Neuronal stem cell (in vitro differentiated cells): ENCODE measurements at places on chromosomes 1 and 21.

GRCh38 chr1:207217778-207218511 is 103.5 kb upstream of the CD55 start:
- no peak for DNase-seq

GRCh38 chr1:201890806-201891450 is 2.2 kb downstream of the SHISA4 start:
- no peak for DNase-seq

- no peak for DNase-seq
These were observed 412.3 kb downstream of the NPHP4 start for GRCh38 chr1:5579966-5580365.

DNA sequence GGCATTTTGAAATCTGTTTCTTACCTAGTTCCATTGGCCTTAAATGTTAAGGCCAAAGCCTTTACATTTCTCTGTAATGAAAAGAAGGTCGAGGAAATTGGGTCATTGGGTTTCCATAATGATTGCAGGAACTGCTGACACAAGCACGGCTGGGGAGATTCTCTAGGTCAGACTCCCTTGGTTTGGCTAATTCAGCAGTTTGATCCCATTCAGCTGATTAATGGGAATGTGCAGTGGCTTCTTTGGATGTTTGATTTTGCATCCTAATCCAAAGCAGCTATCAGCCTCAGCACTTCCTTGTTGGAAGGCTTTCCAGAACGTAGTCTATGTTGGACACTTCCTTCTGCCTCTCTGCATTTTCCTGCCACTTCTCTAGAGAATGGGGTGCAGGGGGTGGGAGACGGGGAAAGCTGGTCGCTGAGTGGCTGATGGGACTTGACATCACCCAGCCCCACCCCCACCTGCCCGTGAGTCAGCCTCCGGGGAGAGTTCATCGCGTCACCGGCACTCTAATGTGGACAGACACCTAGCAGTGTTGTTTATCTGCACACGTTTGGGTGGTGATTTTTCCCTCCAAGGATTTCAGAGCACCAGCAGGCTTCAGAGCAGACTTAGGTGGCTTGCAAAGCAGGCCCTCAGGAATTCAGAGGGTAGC is 5.4 kb downstream of the PSEN2 start:
- no peak for DNase-seq

GRCh38 chr1:11227106-11228077 is 35.0 kb downstream of the MTOR start:
- no peak for DNase-seq

GRCh38 chr1:100721526-100722207 is 2.1 kb downstream of the VCAM1 start:
- no peak for DNase-seq

- no peak for DNase-seq
These were observed 9.2 kb downstream of the LBR start for GRCh38 chr1:225418598-225418997.

- no peak for DNase-seq
These were observed 38.6 kb downstream of the DIRAS3 start for GRCh38 chr1:68011657-68012375.

DNA sequence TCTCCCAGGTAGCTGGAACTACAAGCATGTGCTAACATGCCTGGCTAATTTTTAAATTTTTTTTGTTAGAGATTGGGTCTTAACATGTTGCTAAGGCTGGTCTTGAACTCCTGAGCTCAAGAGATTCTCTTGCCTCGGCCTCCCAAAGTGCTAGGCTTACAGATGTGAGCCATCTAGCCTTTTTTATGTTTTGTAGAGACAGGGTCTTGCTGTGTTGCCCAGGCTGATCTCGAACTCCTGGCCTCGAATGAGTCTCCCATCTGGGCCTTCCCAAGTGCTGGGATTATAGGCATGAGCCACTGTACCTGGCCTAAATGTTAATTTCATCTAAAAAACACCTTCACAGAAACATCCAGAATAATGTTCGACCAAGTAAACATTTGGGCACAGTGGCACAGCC is 48.6 kb downstream of the FNBP1L start:
- DNase-seq, result no peak

DNA sequence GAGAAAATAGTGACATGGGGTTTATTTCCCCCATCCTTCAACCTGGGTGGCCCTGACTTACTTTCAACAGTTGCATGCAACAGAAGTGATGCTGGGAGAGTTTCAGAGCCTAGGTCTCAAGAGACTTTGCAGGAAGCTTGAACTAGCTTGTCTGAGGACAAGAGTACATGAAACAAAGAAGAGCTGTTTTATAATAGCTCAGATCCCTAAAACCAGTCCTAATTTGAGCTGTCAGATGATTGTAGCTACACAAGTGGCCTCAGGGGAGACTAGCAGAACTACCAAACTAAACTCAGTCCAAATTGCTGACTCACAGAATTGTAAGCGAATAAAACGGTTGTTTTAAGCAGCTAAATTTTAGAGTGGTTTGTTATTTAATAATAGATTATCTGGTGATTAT is 17.1 kb downstream of the RC3H1 start:
- no peak for DNase-seq

DNA sequence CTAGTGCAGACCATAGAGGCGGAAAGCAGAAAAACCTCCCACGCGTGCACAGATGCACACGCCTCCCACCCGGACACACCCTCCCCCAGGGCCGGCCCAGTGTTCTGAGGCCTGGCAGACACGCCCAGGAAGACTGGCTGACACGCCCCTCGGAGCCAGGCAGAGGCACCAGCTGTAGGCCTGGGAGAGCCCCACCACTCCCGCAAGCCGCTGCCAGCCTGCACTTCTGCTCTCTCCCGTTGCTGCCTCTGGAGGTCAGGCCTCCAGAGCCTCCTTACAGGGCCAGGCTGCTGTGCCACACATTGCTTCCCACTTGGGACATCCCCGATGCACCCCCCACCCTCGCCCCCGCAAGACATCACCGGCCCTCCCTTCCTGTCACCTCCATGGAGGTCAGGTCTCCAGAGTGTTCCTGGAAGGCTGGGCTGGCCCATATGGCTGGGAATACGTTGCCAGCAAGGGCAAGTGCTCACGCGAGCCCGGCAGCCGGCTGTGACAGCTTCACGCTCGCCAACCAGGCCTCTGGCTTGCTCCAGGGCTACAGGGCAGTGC is 40.4 kb downstream of the CASZ1 start:
- no peak for DNase-seq

DNA sequence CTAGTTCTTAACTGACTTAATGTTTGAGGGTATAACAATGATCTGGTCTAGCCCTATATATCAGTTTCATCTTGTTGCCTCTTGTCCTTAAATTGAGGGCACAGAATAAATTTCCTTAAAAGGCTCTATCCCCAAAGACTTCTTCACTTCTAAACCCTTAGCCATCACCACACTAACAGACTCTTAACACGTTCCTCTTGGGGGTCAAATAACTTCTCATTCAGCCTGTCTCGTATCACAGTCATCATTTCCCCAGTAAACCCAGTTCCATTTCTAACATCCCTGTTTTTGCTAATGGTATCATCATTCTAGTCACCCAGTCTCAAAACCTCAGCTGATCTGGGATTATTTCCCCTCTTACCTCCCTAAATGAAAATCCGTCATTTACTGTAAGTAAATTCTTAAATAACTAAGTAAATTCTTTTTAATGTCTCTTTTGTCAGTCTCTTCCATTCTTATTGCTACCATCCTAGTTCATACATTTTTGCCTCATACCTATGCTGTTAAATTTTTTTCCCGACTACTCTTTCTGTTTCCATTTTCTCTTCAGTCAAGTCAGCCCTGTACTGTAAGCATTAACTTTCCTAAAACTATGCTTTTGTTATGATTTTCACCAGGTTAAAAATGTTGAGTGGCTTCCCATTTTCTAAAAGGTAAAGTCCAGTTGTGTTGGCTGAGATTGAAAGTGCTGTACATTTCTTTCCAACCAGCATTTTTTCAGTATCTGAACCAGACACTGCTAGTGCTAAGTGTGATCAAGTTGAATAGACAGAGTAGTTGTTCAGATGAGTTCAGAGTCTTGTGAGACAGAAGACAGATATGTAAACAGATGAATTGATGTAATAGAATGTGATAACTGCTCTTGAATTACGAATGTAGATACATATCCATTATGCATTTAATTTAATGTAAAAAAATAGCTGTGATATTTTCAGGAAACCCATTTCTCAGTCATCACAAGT is 6.9 kb downstream of the CTTNBP2NL start:
- no peak for DNase-seq

- peak; percentile 8 for DNase-seq
These were observed 25.5 kb upstream of the IL10 start for GRCh38 chr1:206797534-206798383.

DNA sequence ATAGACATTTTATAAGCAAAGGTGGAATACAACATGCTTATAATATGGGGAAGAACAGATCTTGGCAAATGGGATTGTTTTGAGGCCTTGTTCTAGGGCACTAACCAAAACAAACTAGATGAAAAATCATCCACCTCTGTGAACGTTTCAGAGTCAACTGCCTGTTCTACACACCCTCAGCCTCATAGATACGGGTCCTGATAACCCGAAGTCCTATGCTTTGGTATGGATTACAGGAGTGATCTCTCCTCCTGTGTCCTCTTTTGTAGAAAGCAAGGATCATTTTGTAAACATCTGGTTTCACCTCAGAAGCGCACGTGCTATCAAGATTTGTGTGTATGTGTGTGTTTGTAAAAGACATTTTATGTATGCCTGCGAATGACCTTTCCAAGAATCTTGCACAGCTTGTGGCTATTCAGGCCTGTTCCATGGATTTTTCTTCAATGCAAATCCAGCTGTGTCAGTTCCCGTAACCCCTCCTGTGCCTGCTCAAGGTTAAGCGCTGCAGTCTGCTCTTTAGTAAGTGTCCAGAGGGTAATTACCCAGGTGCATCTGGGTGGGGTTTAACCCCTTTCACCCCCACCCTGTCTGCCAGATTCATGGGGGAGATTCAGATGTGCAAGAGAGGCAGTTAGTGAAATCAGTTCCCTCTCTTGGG is 132.4 kb downstream of the ROR1 start:
- no peak for DNase-seq

GRCh38 chr21:43931489-43931888 is 66.5 kb downstream of the AGPAT3 start:
- no peak for DNase-seq

- no peak for DNase-seq
These were observed 55.2 kb downstream of the PCNX2 start for GRCh38 chr1:233240371-233240770.

DNA sequence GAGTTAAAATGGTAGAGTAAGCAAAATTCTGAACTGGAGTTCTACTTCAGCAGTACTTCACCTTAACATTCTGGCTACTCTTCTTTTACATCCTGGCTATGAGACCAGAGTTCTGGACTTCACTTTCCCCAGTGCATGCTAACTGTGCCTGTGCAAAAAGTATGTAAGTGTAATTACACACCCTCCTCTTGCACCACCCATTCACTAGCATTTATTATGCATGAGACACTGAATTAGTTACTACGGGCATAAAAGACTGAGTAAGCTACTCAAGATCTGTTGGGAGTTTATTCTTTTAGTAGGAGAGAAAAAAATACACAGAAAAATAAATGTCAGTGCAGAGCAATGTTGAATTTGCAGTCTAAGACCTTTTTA is 87.2 kb downstream of the GIPC2 start:
- no peak for DNase-seq

DNA sequence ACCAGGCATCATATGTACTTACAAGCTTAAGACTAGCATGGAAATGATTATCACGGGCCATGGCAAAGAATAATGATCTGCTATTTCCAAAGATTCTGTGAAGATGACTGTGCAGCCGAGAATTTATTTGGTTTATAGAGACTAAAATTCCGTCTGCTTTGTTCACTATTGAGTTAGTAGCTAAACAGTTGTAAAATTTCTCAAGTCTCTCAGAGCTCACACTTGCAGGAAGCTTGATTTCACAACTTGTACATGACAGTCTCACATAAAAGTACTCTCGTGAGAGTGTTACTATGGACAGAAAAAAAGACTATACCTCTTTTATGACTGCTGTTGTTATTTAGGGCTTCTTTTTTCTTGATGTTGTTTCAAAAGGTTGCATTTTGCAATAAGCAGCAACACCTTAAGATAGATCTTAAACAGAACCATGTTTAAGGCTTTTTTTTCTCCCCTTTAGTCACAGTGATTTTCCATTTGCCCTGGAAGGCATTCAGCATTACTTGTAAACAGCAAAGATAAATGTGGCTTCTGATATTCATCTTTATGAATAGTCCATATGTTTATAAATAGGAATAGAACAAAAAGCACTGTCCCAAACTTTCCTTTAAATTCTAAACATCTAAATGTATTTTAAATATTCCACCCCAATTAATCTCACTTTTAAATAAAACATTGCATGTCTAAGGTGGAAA is 24.8 kb downstream of the ST6GALNAC5 start:
- no peak for DNase-seq

DNA sequence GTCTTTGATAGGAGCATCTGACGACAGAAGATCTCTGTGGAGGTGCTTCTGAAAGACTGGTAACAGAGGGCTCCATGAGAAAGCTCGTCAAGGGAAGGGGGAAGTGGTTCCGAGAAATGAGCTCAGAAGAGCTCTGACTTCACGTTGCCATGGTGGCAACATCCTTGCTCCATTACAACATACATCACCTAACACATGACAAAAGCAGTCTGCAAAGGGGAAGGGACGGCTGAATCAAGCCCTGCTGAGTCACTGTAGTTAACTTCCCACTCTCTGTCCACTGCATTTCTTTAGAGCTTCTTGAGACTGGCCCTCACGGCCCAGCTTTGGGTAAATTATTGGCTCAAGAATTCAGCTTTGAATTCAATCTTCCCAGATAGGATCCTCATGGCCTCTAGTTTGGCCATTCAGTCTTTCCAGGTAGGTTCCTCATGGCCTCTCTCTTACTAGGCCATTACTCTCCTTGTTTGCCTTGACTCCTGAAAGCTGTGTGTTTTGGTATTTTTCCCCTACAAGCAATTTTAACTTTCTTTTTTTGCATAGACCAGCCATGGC is 88.0 kb upstream of the ZNF648 start:
- DNase-seq, result no peak

- no peak for DNase-seq
These were observed 27.1 kb downstream of the CFAP57 start for GRCh38 chr1:43199093-43199726.

DNA sequence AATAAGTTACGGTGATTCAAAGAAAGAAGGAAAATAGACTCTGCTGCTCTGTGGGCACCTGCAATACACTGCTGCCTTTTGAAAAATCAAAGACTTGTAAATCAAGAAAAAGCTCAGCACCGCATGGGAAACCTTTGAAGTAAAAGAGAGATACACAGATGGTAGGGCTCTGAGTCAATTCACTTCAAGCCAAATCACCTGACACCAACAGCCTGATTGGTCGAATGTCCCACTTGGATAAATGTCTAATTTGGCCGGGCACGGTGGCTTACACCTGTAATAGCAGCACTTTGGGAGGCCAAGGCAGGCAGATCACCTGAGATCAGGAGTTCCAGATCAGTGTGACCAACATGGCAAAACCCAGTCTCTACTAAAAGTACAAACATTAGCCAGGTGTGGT is 19.2 kb upstream of the RCAN3 start:
- DNase-seq, result no peak
